ENCODE measurements at places on chromosomes 5 and 9.

GRCh38 chr5:96115147-96115807 is 153.6 kb upstream of the ELL2 start:
- DNase-seq: no peak

DNA sequence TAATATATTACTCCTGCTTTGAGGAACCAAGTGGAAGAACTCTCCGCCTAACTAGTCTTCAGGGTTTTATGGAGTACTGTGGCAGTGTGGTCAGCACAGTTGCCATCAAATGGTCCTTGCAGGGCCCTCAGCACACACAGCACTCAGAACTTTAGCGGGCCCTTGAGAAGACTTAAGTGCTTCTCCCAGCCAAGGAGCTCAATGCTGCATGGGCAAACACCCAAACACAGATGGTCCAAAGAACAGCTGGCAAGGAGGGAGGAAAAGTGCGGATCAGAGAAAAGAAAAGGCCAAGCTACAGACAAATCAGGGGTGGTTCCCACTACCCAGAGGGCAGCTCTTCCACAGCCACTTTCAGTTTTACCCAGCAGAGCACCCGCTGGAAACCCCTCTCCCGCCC is 98.6 kb downstream of the SPOCK1 start:
- no peak for DNase-seq

GRCh38 chr9:99303177-99303576 is 81.1 kb downstream of the SEC61B start:
- DNase-seq: no peak

DNA sequence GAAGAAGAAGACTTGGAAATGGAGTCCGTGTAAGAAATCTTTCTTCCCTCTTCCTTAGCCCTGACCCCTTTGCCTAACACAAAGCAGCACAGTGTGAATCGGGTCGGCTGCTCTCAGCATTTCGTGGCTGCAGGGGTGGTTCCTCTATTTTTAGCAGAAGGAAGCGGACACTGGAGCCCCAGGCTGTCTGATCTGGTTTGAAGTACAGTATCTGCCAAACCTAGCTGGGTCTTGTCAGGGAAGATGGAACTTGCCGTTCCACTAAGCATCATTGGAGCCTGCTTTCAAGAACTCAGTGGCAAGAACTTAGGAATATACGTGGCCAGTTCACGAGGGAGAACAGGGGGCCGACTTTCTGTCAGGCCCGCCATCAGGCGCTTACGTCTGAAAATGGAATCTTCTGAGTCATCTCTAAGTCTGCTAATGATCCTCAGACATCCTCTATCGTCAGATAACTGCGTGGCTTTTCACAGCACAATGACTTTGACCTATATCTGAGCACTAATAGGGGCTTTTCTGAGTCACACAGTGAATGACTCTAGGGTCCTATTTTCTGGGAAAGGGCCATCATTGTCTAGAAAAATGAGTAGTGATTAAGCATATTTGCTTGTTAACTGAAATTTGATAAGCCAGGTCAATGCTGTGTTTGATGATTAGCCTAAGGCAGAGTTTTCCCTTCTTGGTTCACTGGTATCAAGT is 43.3 kb upstream of the NCS1 start:
- no peak for DNase-seq

Data from coronary artery (tissue), 2 donors.